ENCODE measurements at places on chromosomes 5 and 9.
A peak's percentile ranks its signal among the peaks of the same experiment; 100 is the strongest.

- no peak for DNase-seq
Measured at GRCh38 chr9:121197132-121197531, 4.5 kb downstream of the RAB14 start.

DNA sequence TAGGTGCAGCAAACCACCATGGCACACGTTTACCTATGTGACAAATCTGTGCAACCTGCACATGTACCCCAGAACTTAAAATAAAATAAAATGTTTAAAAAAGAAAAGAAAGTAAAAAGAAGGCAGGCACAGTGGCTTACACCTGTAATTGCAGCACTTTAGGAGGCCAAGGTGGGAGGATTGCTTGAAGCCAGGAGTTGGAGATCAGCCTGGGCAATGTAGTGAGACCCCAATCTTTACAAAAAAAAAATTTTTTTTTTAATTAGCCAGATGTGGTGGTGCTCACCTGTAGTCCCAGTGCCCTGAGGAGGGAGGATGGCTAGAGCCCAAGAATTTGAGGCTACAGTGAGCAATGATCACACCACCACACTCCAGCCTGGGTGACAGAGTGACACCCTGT, 12.5 kb upstream of the LHFPL2 start:
- no peak for DNase-seq

GRCh38 chr9:136239135-136239982, 6.3 kb downstream of the QSOX2 start:
- no peak for DNase-seq

DNA sequence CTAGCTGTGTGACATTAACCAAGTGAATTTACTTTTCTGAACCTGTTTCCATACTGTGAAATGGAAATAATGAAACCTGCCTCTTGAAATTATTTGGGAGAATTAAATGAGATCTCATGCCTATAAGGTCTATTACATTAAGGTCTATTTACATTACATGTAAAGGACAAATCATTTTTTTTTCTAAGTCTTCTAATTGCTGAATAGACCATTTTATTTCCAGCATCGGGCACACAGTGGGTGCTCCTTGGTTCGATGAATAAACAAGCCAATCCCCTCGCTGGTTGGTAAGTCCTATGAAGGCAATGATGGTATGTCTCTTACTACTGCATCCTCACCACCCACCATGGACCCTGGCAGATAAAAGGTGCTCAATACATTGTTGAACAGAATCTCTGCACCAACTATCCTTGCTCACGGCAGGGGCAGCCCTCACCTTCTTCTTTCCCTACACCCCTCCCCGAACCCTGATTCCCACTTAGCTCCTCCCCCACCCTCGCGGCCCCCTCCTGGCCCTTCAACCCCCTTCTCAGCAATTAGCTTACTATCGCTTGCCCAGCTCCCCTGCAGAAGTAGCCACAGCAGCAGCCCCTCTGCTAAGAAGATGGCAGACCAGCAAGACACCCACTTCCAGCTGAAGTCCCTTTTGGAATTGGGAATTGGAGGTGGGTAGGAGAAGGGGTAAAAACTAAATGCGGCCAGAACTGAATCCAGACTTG, 3.0 kb downstream of the PCDH1 start:
- no peak for DNase-seq

DNA sequence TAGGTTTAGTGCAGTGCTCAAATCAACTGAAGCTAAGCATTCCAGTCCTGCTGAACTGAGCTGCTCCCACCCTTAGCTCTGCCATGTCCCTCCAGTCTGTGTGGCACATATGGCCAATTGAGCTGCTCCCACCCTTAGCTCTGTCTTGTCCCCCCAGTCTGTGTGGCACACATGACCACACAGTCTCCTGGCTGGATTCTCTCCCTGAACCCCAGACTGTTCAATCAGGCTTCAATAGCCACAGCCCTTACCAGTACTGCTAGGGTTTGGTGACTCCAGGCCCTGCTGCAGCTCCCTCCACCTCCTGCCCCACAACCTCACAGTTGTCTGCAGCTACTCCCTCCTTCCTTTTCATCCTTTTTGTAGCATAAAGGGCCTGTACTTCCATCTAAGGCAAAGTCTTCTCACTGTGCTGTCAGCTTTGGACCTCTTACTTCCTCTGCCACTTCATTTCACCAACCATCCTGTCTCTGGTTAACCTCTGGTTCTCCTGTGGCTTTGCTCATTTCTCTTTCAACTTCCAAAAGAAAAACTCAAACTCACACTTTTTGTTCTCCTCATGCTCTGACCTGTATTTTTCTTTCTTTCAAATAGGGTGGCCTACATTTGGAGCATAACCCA, 50.8 kb downstream of the ADAMTS12 start:
- DNase-seq = no peak

DNA sequence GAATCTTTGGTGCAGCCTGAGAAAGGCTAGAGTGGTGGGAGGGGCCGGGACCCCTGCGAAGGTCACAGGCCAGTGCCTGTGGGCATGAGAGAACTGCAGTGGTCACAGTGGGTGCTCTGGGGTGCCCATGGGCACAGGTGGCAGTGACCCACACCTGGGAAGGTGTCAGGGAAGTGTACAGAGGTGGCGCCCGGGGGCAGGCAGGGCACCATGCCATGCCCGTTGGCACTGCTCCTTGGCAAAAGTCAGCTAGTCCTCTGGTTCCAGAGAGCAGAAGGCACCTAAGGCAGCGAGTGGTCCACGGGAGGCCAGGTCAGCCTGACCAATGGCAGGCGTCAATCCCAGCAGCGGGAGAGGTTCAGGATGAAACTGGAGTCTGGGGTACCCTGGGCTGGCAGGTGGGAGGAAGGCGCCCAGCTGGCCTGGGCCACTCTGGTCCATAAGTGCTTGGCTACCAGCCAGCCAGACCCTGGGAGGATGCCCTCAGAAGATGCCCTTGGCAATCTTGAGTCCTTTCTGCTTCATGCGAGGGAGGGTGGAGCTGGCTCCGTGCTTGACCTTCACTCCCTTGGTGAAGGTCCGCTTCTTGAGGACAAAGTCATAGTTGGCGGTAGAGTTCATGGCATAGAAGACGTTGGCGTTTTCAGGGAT, 22.8 kb downstream of the RALGDS start:
- no peak for DNase-seq

- DNase-seq = no peak
Measured at GRCh38 chr5:111810112-111810511, 53.1 kb upstream of the NREP start.

- DNase-seq = no peak
Measured at GRCh38 chr5:11030671-11031070, 269.6 kb upstream of the DAP start.

- peak; percentile 33 for DNase-seq
Measured at GRCh38 chr5:145976431-145977155, 40.2 kb downstream of the SH3RF2 start.

- no peak for DNase-seq
Measured at GRCh38 chr9:123276551-123276950, 8.2 kb upstream of the STRBP start.

- no peak for DNase-seq
Measured at GRCh38 chr5:174148721-174149120, 103.2 kb downstream of the NSG2 start.

GRCh38 chr5:102781359-102781758, 26.3 kb downstream of the PAM start:
- no peak for DNase-seq

DNA sequence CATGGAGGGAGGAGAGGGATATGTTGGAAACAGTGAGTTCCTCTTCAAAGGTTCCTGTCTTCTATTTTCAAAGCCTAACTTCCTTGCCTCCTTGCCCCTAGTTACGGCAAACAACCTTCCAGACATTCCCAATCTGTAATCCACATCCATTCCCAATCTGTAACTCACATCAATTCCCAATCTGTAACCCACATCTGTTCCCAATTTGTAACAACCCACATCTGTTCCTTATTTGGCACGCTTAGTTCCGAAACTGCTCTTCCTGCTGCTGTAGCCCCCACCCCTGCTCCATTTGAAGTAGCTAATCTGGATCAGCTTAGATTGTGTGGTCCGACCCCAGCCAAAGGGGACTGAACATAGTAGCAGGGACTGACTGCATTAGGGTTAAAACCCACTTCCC, 23.9 kb upstream of the IDNK start:
- no peak for DNase-seq

- DNase-seq = no peak
Measured at GRCh38 chr5:135340568-135340967, 58.5 kb downstream of the MACROH2A1 start.

All from choroid plexus epithelial cell (primary cell).